ENCODE measurements at places on chromosomes 2 and 18.

GRCh38 chr2:36058076-36058475 lies 297.5 kb upstream of the CRIM1 start:
- no peak for DNase-seq

DNA sequence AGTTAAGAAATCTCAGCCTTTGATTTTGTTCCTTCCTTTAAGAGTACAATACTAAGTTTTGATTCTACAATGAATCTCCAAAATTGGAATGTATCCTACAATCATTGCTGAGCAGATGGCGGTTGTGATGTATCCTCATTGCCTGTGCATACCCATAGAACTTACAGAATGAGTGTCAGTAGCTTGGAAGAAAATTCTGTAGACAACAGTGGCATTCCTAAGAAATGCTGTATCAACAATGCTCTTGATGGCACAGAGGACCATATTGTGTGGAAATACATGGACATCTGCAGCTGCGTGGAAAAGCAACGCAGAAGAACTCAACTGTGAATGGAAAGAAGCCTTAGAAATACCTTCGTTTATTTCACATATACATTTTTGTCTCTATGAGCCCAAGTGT lies 30.2 kb downstream of the GAREM1 start:
- DNase-seq = no peak

- no peak for DNase-seq
Observed at GRCh38 chr2:4745056-4745991, 946.9 kb upstream of the SOX11 start.

- no peak for DNase-seq
Observed at GRCh38 chr18:37368110-37368954, 197.3 kb downstream of the CELF4 start.

- DNase-seq = no peak
Observed at GRCh38 chr2:49154140-49154539, at the start of gene FSHR. Gene FSHR (minus strand): TSS chr2:49154515. CDS start chr2:49154417, 98 bp downstream.

DNA sequence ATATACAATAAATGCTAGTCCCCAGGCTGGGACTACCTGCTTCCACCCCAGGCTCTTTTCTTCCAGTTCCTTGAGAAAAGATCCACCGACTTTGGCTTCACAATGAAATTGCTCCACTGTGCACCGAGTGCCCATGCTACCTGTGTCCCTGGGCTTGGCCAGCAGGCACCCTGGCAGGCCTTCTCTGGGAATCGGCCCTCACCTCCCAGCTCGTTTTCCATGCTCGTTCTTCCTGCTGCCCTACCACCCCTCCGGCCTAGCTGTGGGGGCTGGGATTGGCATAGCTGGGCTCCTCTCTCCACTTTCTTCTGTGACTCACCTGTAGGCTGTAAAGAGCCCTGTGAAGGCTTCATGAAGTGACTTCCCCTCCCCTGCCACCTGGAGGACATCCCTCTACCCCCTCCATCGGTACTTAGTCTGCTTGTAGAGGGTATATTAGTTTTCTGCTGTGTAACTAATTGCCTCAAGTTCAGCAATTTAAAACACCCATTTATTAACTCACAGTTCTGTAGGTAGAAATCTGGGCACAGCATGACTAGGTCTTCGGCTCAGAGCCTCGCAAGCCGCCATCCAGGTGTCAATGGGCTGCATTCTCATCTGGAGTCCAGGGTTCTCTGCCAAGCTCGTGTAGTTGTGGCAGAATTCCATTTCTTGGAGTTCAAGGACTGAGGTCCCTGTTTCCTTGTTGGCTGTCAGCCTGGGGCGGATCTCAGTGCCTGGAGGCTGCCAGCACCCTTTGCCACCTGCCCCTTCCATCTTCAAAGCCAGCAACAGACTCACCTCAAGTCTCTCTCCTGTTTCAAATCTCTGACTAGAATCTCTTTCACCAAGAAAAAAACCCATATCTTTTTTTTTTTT lies 57.6 kb downstream of the DPYSL5 start:
- DNase-seq = no peak

GRCh38 chr18:26228562-26229260 lies 2.5 kb downstream of the TAF4B start:
- no peak for DNase-seq

- no peak for DNase-seq
Observed at GRCh38 chr18:21703241-21703820, 1.2 kb downstream of the ABHD3 start.

- no peak for DNase-seq
Observed at GRCh38 chr18:50405582-50406271, 30.9 kb downstream of the SKA1 start.

DNA sequence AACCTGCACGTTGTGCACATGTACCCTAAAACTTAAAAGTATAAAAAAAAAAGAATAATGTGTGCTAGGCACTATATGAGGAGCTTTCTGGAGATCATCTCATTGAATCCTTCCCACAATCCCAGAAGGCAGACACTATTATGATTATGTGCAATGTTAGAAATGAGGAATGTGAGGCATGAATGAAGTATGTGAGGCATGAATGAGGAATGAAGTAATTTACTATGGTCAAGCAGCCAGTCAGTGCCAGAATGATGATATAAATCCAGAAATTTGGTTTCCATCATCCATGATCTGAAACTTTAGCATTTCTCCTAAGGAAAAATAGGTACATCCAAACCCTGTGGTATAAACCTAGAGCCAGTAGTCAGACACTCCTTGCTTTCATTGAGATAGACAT lies 42.0 kb downstream of the CCDC148 start:
- DNase-seq = peak; percentile 72

DNA sequence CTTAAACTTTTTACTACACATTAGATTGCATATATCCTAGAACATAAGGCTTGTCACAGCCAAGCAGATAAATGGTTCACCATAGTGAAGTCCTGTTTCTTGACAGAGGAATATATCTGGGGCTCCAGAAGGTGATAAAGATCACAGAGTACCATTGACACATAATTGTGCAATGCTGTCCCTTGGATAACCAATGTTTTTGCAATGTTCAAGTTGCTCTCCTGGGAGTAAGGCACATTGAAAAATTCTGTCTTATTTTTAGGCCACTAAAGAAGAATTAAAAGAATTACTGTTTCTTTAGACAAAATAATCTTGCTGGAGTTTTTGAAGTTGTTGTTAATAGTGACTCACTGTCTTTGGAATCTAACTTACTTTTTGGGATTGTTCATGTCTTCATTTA lies 1132.8 kb downstream of the LRP1B start:
- peak; percentile 22 for DNase-seq

- DNase-seq = no peak
Observed at GRCh38 chr2:30910686-30911085, 103.4 kb upstream of the CAPN13 start.

- DNase-seq = peak; percentile 74
Observed at GRCh38 chr2:11446733-11447248, 19.2 kb downstream of the E2F6 start.

DNA sequence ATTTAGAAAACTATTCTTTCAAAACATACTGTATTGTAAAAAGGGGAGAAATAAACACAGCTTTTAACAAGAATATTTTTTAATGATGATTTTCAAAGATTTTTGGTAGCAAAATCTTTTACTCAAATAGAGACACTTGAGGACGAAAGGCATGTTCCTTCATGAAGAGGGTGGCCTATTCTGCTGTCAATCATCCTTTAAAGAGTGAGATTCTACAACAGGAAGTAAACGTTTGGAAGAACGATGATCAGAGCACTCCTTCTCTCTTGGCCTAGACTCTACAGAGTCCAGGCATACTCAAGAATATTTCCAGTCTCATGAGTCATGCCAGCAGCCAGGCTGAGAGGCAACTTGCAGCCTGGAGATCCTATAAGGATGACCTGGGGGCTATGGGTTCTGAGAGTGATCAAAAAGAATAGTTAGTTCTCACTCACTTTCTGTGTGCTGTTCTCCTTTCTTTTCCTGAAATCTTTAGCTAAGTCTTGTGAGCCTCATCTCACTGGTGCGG lies 62.4 kb upstream of the TCF4 start:
- peak; percentile 44 for DNase-seq

GRCh38 chr2:205199165-205199850 lies 483.0 kb upstream of the NRP2 start:
- DNase-seq = no peak

- no peak for DNase-seq
Observed at GRCh38 chr2:3650140-3650920, 7.7 kb upstream of the ALLC start.

DNA sequence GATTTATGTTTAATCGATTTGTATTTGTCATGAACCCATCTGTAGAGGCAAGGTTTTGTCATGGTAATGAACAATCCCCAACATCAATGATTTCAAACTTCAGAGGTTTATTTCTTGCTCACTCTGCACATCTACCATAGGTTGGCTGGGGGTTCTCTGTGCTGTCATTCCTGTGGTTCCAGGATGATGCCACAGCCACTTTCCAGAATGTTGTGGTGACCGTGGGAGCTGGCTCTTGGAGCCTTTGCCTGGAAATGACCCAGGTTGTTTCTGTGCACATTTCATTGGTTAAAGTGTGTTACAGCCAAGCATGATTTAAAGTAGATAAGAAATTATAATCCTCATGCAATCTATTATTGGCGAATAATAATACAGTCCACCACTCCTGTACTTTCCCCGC lies 28.2 kb upstream of the EPAS1 start:
- peak; percentile 69 for DNase-seq

- no peak for DNase-seq
Observed at GRCh38 chr2:32905270-32905669, 41.5 kb upstream of the LTBP1 start.

DNA sequence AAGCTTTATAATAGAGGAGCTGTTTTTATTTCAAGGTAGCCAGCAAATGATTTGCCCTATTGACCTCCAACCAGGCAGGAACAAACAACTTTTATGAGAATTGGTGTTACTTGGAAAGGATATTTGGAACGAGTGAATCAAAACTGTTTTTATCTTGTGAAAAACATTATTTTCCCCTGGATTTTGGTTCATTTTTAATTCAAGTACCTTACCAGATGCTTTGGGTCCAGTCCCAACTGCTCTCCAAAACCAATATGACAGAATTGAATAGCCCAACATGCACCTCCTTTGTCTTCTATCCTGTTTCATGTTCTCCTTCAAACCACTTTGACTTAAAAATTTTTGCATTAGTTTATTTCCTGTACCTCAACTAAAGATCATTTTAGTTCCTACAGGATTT lies 178.6 kb upstream of the RBMS1 start:
- no peak for DNase-seq

DNA sequence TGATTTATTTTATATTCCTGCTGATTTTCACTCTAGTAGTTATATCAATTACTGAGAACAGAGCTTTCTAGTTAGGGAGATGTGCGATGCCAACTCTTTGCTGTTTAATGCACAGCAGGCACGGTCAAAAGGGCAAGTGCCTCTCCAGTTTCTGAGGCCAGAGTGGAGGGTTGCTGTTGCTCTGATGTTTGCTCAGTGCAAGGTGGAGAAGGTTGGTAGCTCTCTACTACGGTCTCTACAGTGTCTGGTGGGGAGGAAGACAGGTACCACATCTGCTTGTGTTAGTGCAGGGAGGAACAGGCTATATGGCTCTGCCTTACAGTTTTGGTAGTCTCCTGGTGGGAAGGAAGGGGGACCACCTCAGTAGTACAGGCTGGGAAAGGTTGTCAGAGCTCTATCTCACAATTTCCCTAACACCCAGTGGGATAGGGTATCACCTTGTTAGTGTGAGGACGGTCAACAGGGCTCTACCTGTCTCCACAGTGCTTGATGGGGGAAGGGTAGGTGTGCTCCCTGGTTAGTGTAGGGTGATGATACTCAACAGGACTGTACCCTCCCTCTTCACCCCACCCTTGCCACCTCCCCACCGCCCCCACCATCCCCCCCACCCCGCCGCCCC lies 85.9 kb downstream of the FANCL start:
- DNase-seq = no peak

GRCh38 chr18:75230163-75231052 lies 19.8 kb downstream of the TSHZ1 start:
- DNase-seq = no peak

- DNase-seq = no peak
Observed at GRCh38 chr2:119684518-119684917, 5.5 kb downstream of the TMEM177 start.

GRCh38 chr2:222430681-222431080 lies 6.3 kb downstream of the SGPP2 start:
- no peak for DNase-seq

- no peak for DNase-seq
Observed at GRCh38 chr18:51767293-51767692, 569.8 kb upstream of the MEX3C start.

DNA sequence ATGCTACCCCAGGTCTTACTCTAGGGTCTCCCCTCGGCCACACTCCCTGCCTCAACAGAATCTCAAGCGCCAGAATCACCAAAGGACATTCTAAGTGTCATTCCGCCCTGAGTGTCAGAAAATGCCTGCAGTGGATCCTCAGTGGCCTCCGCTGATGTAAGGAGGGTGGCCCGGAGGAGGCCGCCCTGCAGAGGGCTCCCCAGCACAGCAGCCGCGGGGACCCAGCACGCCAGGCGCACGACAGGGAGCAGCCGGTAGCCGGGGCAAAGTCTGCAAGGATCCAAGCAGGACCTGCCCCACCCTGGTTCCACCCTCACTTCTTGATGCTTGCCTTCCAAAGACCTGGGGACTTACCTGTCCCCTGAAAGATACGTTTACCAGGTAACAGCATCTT lies 54.2 kb upstream of the ID2 start:
- no peak for DNase-seq

DNA sequence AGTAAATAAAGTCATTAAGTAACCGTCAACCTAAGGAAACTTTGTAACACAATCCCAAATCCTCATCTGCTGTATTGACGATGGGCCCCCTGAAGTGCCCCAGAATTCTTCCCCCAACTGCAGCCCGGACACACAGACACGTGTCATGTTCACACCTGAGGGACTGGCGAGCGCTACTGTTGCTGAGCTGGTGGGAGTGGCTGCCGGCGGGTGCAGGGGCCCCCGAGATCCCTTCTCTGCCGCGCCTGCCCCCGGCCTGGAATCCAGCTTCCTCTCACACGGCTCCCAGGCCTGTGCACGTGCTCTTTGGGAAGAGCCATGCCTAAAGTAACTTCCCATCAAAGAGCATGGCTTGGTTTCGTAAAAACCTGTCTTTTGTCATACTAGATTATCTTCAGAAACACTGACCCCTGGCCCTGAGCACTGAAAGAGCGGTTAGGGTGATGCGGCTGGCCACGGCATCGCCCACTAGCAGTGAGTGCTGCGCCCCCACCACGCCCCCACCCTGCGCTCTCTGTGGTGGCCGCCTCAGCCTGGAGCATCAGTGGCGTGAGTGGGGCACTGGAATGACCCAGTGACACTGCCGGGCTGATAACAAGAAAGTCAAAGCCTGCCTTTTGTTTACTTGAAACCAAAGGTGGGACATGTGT lies 56.0 kb downstream of the ADI1 start:
- no peak for DNase-seq

- peak; percentile 53 for DNase-seq
Observed at GRCh38 chr2:33442528-33443079, 33.8 kb upstream of the RASGRP3 start.

DNA sequence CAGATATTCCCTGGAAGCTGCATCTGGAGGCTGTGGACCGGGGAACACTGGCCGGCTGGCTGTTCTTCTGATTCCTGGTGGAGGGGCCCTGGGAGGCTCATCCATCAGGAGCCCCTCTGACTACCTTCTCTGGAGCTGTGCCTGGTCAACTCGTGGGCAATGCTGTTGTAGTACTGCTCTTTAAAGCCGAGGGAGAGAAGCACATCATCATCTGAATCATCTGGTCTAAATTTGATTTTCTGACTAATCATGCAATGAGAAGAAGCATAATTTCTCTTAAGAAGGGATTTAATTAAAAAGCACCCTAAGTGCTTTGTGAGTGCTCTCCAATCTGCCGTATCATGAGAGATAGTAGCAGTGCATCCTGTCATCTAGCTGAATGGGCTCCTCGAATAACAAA lies 229.5 kb downstream of the FHOD3 start:
- peak; percentile 50 for DNase-seq
